ENCODE measurements at places on chromosomes 3 and 15. TPM values are rescaled to one million over a fixed set of nuclear protein-coding genes. Genes with fewer than 3 reads are reported as not detected.
A peak's percentile ranks its signal among the peaks of the same experiment; 100 is the strongest.

- H3K4me1 ChIP-seq, result no peaks in the 10 kb centered on the region
- H3K4me3 ChIP-seq, result no peak overlapping the region
- H3K36me3 ChIP-seq, result no peaks in the 10 kb centered on the region
- DNase-seq, result no peak
- H3K27ac ChIP-seq, result no peak overlapping the region
These were observed 47.2 kb downstream of the TMEM212 start for GRCh38 chr3:171890398-171890797.

Gene EPHA3
- not detected for total RNA-seq

DNA sequence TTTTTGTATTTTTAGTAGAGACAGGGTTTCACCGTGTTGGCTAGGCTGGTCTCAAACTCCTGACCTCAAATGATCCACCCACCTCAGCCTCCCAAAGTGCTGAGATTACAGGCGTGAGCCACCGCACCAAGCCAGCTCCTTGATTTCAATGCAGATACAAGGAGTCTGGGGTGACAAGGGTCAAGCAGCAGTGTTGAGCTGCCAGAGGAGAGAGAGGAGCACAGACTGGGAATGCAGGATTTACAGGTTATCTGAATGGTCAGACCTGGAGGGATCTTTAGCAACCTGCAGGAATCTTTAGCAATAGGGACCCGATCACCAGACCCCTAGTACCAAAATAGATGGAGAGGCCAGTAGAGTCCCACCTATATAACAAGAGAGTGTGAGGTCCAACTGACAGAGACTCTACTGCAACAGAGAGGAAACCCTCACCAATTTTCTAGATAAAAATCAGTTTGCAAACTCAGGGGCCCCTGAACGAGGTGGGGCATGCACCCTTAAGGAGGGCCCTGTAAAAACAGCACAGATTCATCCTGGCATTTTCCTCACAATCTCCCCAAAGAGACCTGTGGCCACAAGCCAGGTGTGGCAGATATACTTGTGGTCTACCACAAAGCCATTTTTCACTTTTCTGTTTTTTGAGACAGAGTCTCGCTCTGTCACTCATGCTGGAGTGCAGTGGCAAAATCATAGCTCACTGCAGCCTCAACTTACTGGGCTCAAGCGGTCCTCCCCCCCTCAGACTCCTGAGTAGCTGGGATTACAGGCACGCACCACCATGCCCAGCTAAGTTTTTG lies 10.7 kb upstream of the SHISA5 start:
- peaks cover 3% of the 10 kb centered on the region for H3K27me3 ChIP-seq
- DNase-seq, result peak; percentile 43
- H3K36me3 ChIP-seq, result peaks cover 5% of the 10 kb centered on the region
- H3K4me1 ChIP-seq, result peaks cover 50% of the 10 kb centered on the region
- peak overlapping the region; percentile 53 for H3K4me3 ChIP-seq

DNA sequence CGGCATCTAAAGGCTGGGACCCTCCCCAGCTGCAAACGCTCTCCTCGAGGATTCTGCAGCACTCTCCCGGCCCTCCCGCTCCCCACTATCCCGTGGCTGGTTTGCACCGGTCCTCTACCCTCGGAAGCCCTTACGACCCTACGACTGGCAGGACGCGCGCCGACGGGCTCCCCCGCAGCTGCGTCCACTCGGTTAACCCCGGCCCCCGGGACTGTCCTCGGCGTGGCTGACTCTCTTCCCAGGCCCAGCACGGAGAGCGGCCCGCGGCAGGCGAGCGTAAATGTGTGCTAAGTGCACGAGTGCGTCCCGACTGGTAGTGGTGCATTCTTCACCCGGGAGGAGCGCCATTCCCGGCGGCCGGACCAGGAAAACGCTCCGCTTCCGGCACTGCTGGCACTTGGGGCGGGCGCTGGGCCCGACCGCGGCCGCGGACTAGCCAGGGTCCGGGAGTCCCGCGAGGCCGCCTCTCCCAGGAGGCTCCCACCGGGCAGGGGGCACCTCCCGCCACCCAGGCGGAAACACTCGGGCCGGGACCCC lies 508 bp downstream of the GORASP1 start:
- no peak for DNase-seq
- H3K36me3 ChIP-seq, result no peaks in the 10 kb centered on the region
- H3K4me3 ChIP-seq, result peak overlapping the region; percentile 75
- peaks cover 35% of the 10 kb centered on the region for H3K27me3 ChIP-seq
- H3K4me1 ChIP-seq, result peaks cover 41% of the 10 kb centered on the region
- H3K27ac ChIP-seq, result no peak overlapping the region

DNA sequence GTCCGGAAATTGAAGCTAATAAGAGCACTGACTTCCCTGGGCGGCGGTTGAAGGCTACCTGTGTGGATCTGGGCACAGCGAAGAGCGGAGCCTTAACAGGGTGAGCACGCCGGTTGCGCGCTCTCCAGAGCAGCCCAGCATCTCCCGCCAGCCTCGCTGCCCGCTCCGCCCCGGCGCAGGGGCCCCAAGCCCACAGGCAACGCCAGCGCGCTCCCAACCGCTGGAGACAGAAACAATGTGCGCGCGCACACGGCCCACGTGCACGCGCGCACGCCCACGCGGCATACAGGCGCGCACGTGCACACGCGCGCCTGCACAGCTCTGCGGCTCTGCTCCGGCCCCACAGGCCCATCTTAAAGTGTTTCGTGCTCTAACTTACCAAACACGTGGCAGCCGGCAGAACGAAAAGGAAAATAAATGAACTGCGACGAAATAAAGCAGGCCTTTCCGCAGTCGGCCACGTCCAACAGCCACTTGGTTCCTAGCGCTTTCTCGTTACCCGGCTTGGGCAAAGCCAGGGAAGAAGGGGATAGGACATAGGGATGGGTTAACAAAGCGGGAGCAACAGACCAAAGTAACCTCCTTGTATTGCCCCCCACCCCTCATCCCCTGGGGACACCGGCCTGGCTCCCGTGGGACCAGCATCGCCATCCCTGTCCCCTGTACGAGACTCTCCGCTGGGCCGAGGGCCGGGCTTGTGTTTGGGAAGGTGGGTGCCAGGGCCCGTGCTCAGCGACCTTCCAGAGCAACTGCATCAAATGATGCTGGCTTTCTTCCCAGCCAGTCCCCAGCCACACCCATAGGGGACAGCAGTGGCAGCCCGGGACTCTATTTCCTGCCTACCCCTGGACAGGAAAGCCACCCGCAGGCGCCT lies 203.7 kb downstream of the ABHD5 start:
- no peaks in the 10 kb centered on the region for H3K36me3 ChIP-seq
- peak; percentile 46 for DNase-seq
- H3K27ac ChIP-seq, result no peak overlapping the region
- H3K4me1 ChIP-seq, result peaks cover 4% of the 10 kb centered on the region
- peak overlapping the region; percentile 74 for H3K4me3 ChIP-seq
